ENCODE measurements at places on chromosomes 16 and 17.
A peak's percentile ranks its signal among the peaks of the same experiment; 100 is the strongest.

- DNase-seq, result no peak
Measured at GRCh38 chr16:30381291-30382041, 895 bp downstream of the SEPTIN1 start.

DNA sequence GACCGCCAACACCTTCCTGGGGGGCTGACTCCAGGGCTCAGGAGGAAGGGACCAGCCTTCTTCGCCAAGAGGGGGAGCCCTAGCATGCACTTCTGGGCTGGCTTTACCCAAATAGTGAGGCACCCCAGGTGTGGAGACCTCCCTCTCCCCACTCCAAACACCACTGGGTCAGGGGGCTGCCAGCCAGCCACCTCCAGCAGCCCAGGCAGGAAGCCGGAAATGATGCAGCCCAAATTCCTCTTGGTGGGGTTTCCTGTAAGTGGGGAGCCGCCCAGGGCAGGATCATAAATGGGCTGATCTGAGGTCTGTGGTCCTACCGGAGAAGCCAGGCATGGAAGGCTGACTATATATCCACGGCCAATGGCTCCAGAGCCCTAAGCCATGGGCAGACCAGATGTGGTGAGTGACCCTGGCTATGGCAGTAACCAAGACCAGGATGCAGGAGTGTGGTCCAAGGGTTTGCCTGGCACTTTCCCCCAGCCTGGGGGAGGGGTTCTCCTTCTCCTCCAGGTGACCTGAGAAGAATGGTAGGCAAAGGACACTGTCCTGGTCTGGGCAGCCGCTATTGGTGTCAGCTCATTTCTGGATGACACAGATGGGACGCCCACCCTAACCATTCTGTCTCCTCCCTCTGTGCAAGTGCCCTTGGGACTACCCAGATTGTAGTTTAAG is 4.2 kb downstream of the GIT1 start:
- peak; percentile 14 for DNase-seq

GRCh38 chr17:75571197-75571884 is 16.3 kb upstream of the MYO15B start:
- DNase-seq, result no peak

DNA sequence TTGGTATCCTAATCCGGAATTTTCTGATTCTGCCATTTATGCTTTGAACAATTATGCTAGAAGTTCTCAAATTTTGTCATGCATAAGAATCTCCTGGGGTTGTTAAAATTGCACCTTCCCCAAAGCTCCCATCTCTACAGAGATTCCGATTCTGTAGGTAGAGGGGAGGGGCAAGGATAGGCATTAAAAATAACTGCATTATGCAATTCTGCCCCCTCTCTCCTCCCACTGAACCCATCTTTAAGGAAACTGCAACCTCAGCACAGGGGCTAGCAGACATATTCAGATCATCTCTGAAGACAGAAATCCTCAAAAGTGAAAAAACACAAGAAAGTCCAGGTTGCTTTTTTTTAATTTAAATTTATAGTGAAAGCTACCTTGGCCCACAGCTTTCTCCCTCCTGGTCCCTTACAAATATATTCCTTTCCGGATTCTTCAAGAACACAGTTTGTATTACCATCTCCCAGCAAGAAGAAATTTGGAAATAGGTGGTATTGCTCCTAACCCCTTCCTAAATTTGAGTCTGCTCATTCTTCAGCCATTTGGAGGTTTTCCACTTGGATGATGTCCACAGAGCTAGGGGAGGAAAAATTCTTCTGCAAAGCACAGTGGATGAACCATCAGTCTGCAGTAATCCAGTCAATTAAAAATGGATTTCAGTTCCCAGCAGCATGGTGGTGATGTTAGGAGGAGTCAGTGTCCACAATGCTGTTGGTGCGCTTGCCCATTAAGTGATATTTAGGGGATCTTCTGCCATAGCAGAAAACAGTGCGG is 67.7 kb downstream of the RBFOX1 start:
- no peak for DNase-seq

DNA sequence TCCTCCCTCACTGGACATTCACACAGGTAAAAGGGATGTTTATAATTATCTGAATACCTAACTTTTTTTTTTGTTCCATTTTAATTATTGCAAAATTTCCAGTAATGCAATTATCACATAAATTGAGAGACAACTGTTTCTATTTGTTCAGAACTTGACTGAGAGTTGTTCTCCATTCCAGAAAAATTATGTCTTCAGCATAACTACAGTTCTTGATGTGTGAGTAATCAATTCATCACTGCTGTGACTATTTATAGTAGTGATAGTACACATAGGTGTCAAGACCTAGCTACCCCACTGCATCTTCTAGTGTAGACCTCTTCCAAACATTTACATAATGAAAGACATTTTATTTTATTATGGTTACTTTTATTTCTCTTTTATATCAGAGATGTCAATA is 5.8 kb upstream of the TNRC6A start:
- DNase-seq, result no peak

- DNase-seq, result no peak
Measured at GRCh38 chr17:34990921-34991365, 10.6 kb downstream of the LIG3 start.

GRCh38 chr17:9880582-9880999 is 24.5 kb downstream of the RCVRN start:
- DNase-seq, result no peak

- DNase-seq, result no peak
Measured at GRCh38 chr17:78892936-78893379, 10.0 kb downstream of the CEP295NL start.

DNA sequence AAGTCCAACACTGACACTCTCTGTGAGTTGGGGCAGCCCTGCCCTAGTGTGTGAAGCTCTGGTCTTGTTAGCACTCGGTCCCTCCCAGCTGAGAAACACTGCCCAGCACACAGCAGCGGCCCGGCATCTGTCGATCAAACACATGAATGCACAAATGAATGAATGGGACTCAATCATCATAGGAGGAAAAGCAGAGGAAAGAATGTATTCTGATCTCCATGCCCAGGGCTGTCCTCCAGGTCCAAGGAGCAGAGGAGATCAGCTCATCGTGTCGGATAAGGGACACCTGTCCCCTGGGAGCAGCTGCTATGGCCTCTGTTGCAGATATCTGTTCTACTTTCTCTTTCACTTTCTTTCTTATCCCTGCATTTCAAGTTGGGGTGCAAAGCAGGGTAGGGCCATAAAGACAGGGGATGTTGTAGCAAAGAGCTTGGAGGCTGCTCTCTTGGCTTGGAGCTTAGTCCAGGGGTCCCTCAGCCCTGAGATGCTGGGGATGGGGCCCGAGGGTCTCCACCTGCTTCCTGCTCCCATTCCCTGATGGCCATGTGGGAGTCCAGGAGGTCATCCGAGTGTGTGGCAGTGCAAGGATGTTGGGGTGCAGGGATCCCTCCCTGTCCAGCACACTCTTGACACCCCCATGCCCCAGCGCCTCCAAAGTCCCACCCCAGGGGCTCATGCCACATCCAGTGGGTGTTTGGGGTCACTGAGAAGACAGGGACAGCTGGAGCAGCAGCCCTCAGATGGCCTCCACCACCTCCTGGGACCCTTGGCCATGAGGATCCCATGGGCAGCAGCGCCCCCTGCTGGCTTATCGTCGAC is 88.2 kb downstream of the IRF8 start:
- DNase-seq, result peak; percentile 21

- no peak for DNase-seq
Measured at GRCh38 chr17:70618641-70619040, 449.3 kb downstream of the KCNJ2 start.

GRCh38 chr16:66277311-66278070 is 89.0 kb upstream of the CDH5 start:
- no peak for DNase-seq

- DNase-seq, result no peak
Measured at GRCh38 chr17:77696721-77697460, 261.6 kb upstream of the TNRC6C start.

DNA sequence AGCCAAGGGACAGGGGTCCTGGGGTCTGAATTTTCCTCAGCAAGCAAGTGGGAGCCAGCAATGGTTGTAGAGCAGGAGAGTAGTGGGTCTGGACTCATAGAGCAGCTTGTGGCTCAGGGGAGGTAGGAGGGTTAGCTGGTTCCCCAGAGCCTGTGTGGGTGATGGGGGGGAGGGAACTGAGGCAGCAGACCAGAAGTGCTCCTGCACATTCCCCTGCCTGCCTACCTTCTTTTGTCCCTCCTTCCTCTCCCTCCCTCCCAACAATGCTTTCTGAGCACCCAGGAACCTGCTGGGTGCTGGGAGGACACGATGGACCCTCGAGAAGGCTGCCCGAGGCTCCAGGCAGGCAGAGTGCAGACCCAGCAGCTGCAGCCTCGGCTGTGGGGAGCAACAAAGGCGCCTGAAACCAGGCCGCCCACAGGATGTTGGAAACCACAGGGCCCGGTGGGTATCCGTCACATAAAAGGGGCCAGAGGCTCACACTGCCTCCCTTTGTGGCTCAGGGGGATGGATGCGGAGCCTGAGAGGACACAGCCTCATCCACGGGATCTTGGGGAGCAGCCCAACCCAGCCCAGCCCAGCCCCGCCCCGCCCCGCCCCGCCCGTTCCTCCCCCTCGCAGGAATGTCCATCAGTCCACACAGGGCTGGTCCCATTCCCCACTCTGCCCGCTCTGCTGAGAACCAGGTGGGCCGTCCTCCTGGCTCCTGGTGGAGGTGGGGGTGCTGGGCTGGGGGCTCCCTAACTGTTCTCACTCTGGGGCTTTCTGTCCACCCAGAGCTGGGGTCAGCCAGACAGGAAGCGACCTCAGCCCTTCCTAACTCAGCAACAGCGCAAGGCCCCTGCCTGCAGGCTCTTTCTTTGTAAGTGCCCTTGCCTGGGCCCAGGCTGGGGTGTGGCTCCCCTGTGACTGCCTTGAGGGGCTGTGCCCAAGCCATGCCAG is 1.7 kb upstream of the NLRC3 start:
- peak; percentile 87 for DNase-seq

DNA sequence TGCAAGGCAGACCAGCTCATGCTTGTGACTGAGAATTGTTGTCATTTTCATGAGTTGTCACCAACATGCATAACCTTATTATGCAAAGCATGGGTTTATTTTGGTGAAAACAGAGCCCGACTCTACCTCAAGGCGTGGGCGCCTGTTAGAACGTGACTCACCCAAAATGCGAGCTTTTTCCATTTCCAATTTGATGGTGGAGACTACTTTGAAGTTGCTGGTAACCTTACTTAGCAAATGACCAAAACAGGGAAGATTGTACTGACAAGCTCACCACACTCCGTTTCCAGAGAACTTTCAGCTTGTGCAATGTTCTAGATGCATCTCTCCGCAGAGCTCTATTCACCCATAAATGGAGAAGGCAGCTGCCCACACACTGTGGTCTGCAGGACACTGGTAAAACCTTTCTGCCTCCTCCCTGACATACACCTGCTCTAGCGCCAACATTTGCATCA is 284.5 kb downstream of the MAF start:
- no peak for DNase-seq

DNA sequence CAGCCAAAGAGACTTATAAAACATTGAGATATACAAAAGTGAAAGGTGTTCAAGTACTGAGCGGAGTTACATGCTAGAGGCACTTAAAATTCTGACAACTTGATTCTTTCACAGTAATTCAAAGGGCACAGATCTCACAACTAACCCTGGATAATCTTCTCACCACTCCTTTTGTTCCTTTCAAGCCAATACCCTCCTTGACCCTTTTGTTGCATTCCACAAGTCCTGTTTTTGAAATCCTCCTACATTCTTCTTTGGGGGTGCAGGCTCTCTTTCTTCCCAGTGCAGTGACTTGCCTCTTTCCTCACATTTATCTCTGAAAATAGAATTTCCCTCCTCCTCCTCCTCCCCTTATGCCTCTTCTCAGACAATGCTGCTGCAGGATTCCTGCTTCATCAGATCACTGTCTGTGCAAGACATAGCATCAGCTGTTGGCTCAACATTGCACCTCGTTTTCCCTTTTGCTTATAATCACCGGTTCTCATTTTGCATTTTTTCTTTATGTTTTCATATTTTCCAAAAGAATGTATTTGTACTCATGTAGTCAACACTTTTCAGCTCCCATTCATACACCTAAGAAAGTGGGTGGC is 199.3 kb downstream of the CDH8 start:
- DNase-seq, result no peak

DNA sequence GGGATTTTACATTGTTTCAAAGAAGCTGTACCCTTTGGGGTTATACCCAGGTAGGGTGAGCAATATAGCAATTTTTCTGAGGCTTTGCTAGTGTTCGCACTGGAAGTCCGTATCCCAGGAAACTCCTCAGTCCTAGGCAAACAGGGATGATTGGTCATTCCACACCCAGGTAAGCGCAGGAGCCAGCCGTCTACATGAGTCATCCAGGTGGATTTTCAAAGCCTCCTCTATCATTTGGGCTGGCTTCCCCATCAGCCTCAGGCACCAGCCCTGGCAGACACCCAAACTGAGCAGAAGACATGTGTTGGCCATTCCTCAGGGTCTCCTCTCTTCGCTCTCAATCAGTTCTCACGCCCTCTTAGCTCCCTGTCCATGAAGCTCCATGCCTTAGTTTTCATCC is 135.6 kb downstream of the AIPL1 start:
- DNase-seq, result no peak

GRCh38 chr16:20939611-20940010 is 39.0 kb downstream of the LYRM1 start:
- DNase-seq, result peak; percentile 32

DNA sequence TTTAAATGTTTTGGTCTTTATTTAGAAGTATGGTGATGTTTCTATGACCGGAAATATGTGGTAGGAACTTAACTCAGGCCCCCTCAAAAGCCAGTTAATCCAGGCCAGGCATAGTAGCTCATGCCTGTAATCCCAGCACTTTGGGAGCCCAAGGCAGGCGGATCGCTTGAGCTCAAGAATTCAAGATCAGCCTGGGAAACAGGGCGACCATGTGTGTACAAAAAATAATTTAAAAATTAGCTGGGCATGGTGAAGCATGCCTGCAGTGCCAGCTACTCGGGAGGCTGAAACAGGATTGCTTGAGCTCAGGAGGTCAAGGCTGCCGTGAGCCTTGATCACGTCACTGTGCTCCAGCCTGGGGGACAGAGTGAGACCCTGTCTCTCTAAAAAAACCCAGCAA is 10.3 kb downstream of the RSL1D1 start:
- DNase-seq, result no peak

DNA sequence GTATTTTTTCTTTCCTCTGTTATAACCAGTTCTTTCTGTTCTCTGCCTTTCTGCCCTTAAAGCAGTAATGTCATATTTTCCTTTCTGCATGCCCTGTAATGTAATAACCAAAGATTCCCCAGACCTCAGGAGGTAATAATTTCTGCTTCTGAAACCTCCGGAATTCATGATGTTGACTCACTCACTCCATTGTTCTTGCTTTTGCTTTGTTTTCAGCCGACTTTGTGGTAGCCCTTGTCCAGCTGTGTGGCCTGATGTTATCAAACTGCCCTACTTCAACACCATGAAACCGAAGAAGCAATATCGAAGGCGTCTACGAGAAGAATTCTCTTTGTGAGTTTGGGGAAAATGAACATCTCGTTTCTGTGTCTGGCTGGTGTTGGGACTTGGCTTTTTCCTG is 55.9 kb downstream of the CDK12 start:
- no peak for DNase-seq

GRCh38 chr17:6712058-6712853 is 913 bp downstream of the SLC13A5 start:
- no peak for DNase-seq

DNA sequence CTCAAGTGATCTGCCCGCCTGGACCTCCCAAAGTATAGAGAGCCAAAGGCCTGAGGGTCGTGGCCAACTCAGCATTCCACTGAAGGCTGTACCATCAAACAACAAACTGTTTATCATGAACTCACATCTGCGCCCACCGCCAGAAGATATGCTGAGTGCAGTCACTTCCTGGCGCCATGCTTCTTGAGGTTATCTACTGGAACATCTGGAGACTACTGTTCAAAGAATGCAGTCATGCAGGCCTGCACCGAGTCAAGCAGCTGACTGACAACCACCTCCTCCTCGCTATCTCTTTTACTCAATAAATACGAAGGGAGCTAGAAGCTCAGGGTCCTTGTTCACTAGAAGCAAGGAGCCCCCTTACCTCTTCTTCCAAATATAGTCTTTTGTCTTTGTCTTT is 473.9 kb upstream of the EEF2KMT start:
- DNase-seq, result no peak

Measured in T-helper 1 cell (primary cell).